ENCODE measurements at places on chromosomes 6 and 20.

GRCh38 chr6:166439366-166440091, 56.8 kb upstream of the MPC1 start:
- no peak for DNase-seq

- no peak for DNase-seq
Observed at GRCh38 chr6:24694198-24694597, 24.8 kb downstream of the C6orf62 start.

- no peak for DNase-seq
Observed at GRCh38 chr6:47362857-47363461, 53.3 kb upstream of the TNFRSF21 start.

- DNase-seq, result no peak
Observed at GRCh38 chr6:7138046-7138531, 30.3 kb downstream of the RREB1 start.

DNA sequence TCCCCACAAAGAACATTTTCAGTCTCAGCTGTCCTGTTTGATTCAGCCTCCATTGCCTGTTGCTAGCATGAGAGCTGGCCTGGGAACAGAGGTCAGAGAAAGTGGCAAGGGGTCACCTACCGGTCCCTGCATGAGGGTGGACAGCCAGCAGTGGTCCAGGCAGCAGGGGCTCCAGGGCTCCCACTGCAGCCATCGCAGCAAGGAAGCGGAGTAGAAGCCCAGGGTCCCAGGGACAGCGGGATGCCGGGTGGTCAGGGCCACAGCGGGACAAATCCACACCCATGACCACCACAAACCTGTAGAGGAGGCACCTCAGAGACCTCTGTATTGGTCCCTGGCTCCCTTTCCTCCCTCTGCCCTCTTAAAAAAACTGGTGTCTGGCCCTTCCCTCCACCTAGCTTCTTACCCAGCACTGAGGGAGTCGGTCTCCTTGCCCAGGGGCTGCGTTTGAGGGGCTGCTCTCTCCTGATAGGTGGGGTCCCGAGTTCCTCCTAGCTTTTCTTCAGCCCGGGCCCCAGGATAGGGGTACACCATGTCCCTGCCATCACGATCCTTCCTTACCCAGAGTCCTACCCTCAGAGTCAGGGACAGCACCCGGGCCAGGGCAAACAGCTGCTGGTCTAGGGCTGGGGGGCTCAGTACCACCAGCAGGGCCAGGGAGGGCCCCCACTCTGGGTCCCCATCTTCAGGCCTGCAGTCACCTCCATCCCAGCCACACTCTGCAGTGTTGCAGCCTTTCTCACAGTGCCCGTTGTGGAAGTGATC, 8.4 kb upstream of the GPSM3 start:
- DNase-seq, result no peak

All from HCEC 1CT (cell line).